ENCODE measurements at places on chromosomes 4 and X.

GRCh38 chr4:37471971-37472370 lies 214.2 kb downstream of the RELL1 start:
- no peak overlapping the region for H3K27ac ChIP-seq
- DNase-seq = no peak
- no peaks in the 10 kb centered on the region for H3K4me1 ChIP-seq
- no peaks in the 10 kb centered on the region for H3K27me3 ChIP-seq
- H3K4me3 ChIP-seq = no peak overlapping the region

DNA sequence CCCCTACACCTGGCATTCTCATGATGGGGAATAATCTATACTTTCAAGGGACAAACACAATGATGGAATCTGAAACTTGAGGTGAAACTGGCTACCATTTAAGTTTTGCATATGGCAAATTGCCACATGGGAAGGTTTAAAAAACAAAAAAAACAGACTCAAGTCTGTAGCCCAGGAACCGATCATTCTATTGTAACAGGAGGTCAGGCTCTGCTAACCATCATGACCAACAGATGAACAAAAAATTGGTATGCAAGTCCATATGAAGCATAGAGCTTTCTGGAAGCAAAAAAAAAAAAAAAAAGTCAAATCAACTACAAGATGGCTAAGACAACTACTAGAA lies 594.3 kb upstream of the DIPK2B start:
- no peaks in the 10 kb centered on the region for H3K27me3 ChIP-seq
- H3K4me3 ChIP-seq = no peak overlapping the region
- H3K36me3 ChIP-seq = no peaks in the 10 kb centered on the region
- no peaks in the 10 kb centered on the region for H3K4me1 ChIP-seq

DNA sequence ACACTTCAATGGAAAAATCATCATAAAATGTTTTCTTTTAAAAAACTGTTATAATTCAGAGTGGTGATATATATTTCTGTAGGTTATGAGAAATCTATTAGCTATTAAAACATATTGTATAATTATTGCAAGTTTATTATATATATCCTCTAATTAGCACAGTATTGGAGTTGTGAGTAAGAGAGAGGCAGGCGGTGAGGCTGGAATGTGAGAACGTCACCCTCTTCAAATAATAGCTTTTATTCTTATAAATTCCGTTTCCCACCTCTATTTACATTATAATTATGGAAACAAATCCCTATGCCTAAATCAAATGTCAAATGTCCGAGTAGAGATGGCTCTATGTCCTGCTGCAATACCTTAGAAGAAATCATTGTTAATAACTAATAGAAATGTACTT lies 292.9 kb downstream of the ADGRL3 start:
- no peaks in the 10 kb centered on the region for H3K27me3 ChIP-seq
- DNase-seq = no peak
- H3K4me1 ChIP-seq = no peaks in the 10 kb centered on the region
- H3K27ac ChIP-seq = no peak overlapping the region
- H3K4me3 ChIP-seq = no peak overlapping the region

- H3K36me3 ChIP-seq = no peaks in the 10 kb centered on the region
- H3K27ac ChIP-seq = no peak overlapping the region
- H3K4me3 ChIP-seq = no peak overlapping the region
- no peak for DNase-seq
Observed at GRCh38 chr4:15255537-15255936, 172.3 kb upstream of the C1QTNF7 start.

DNA sequence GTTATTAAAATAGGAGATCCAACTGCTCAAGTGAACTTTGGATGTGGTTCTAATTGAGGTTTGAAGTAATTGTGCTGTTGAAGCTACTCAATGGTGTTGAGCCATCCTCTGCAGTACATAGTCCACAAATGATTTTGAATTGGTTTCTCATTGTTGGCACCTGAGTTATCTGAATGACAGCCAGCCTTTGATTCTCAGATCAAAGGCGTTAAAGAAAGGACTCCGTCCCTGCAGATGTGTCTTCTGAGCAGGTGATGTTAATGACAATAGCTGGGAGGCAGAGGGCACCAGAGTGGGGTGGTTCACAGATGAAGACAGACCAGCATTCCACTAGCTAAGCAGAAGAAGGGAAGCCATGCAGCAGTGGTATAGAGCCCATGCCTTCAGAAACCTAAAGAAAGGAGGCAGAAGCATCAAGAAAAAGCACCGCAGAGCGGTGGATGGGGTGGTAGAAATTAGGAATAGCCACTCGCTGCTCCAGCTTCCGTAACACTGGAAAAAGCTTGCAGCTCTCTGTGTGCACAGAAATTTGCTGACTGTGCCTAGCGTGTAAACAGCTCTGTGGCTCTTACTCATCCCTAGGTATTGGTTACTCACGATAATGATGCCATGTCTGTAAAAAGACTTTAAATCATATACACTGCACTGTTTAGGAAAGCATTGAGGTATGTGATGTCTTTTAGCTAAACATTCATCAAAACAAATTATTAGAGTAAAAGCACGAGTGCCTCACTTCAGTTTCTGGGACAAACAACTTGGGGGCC lies 79.2 kb upstream of the CLCN4 start:
- H3K36me3 ChIP-seq = peaks cover 23% of the 10 kb centered on the region
- H3K4me1 ChIP-seq = no peaks in the 10 kb centered on the region
- no peak overlapping the region for H3K27ac ChIP-seq
- no peak for DNase-seq
- no peak overlapping the region for H3K4me3 ChIP-seq

DNA sequence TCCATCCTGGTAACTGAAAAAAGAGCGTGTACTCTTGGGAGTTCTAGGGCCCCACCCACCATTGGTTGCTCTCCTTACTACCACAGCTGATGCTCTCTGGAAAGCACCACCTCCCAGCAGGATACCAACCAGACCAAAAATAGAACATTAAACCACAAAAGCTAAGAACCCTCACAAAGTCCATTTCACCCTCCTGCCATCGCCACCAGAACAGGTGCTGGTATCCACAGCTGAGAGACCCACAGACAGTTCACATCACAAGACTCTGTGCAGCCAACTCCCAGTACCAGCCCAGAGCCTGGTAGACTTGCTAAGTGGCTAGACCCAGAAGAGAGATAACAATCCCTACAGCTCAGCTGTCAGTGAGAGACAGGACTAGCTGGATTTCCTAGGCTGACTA lies 240.6 kb downstream of the PABPC4L start:
- H3K4me1 ChIP-seq = no peaks in the 10 kb centered on the region
- no peaks in the 10 kb centered on the region for H3K27me3 ChIP-seq
- no peak for DNase-seq
- no peaks in the 10 kb centered on the region for H3K36me3 ChIP-seq
- no peak overlapping the region for H3K4me3 ChIP-seq

DNA sequence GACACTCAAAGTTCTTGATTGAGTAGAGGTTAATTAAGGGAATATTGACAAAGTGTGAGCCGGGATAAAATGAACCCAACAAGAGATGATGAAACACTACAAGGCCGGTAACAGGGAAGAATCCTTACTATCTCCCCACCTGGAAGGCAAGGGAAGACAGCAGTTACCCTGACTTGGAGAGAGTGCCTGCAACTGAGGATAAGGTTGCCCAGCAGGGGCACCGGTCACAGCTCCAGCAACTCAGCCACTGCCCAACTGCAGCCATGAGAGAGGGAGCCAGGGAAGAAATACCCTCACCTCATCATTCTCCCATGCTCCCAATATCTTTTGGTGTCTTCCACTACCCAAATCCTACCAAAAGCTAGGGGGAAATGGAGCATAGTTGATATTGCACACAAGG lies 212.7 kb downstream of the KCTD8 start:
- H3K4me3 ChIP-seq = no peak overlapping the region
- no peaks in the 10 kb centered on the region for H3K36me3 ChIP-seq
- DNase-seq = no peak
- peaks cover 8% of the 10 kb centered on the region for H3K4me1 ChIP-seq
- H3K27me3 ChIP-seq = no peaks in the 10 kb centered on the region

All from psoas muscle (tissue), 8 donors.